SJCRH30 (cell line): ENCODE measurements at places on chromosomes 4 and X. TPM values are rescaled to one million over a fixed set of nuclear protein-coding genes. Genes with fewer than 3 reads are reported as not detected.

GRCh38 chr4:56979421-56980072, 851 bp downstream of the POLR2B start:
- peak; percentile 48 for DNase-seq

DNA sequence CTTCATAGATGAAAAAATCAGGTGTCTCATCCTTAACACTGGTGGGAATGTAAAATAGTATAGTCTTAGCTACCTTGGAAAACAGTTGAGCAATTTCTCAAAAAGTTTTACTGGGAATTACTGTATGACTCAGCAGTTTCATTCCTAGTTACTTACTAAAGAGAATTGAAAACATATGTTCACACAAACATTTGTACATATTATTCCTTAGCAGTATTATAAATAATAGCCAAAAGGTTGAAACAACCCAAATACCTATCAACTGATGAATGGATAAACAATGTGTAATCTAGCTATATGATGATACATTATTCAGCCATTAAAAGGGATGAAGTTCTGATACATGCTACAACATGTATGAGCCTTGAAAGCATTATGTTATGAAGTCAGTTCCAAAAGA, 41.7 kb downstream of the RBM46 start:
- DNase-seq: no peak

DNA sequence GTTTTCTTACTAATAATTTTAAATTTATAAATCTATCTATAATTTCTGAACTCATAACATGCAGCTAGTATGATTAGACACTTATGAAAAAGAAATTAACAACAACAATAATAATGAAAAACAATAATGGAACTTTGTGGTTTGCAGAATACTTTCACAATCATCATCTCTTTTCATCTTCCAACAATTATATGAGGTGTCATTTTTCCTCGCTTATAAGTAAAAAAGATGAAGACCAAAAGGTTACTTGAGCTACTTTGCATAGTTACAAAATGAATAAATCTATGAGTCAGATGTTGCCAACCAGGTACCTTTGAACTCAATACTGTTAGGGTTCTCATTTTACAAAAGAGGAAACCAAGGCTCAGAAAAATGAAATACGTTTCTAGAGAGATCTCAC, 98.5 kb upstream of the ELOVL6 start:
- no peak for DNase-seq

- no peak for DNase-seq
Measured at GRCh38 chr4:80154545-80154933, 42.8 kb upstream of the PRDM8 start.

DNA sequence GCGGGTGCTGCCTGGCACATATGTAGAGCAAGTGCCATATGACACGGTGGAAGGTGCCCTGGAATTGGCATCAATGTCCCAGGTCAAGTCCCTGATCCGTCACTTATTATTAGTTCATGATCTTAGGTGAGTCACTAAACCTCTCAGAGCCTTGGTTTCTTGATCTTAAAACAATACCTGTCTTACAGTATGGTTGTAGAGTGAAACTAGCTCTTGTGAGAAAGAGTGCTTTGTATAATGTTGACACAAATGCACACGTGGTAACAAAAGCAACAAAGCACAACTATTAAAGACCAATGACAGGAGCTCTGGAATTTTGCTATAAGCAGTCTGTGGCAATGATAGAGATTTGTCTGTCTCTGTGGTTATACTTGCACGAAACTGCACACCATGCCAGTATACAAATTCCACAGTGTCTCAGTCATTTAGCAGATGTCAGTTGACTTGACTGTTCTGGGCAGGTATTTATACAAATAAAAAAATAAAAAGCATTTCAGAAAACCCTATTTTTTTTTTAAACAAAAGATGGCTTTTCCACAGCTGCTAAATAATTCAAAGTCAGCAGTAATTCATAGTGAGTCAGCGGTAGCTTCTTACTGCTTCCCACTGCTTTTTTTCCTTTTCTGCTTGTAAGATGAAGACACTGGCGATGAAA, 19.7 kb upstream of the ACSL1 start:
- peak; percentile 13 for DNase-seq

The RRH gene
- not detected in 2 replicates for total RNA-seq
